Thymus (tissue), 14 donors: ENCODE measurements at places on chromosomes 11 and 22.

GRCh38 chr11:75616281-75616680, 52.6 kb downstream of the MAP6 start:
- DNase-seq, result no peak

- no peak for DNase-seq
Measured at GRCh38 chr11:102577723-102578122, 47.2 kb upstream of the MMP7 start.

GRCh38 chr11:706439-706956, 467 bp downstream of the EPS8L2 start:
- DNase-seq, result no peak

- DNase-seq, result no peak
Measured at GRCh38 chr11:74646215-74646614, 53.8 kb downstream of the POLD3 start.

DNA sequence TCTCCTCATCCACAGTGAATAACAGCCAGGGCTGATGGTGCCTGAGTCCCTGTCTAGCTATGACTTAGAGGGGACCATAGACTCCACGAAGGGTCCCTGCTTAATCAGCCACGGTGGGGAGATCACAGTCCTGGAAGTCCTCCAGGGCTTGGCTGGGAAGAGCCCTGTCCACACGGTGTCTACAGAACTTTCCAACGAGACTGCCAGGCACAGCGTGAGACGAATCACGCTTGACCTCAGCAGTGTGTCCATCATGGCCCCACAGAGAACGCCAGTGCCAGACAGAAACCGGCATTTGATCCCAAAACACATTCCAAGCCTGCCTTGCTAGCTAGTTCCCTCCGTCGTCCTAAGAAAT, 143.4 kb downstream of the CRYBB2 start:
- no peak for DNase-seq

GRCh38 chr11:104136861-104137260, 27.1 kb downstream of the PDGFD start:
- DNase-seq, result no peak

DNA sequence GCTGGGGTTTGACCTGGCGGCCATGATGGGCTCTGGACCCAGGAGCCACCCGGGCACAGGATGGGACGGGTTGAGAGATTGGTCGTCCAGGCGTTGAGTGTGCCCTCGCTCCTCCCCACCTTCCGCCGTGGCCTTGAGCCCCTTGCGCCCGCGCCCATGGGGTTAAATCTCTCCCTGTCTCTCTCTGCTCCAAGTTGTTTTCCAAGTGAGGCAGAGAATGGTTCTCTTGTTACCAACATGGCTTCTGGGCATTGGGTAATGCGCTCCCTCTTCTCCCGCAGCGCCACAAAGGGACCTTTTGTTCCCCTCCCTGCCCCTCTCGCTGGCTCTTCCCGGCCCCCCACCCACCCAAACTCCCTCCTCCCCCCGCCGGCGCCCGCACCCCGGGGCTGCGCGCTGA, 18.8 kb upstream of the PICK1 start:
- DNase-seq, result no peak

- DNase-seq, result no peak
Measured at GRCh38 chr11:45655012-45655283, 10.5 kb downstream of the CHST1 start.

- no peak for DNase-seq
Measured at GRCh38 chr22:20779818-20780158, 5.9 kb downstream of the SERPIND1 start.

- DNase-seq, result no peak
Measured at GRCh38 chr11:72535194-72535547, 100.8 kb upstream of the CLPB start.

- no peak for DNase-seq
Measured at GRCh38 chr11:112554586-112554985, 293.9 kb upstream of the PLET1 start.

DNA sequence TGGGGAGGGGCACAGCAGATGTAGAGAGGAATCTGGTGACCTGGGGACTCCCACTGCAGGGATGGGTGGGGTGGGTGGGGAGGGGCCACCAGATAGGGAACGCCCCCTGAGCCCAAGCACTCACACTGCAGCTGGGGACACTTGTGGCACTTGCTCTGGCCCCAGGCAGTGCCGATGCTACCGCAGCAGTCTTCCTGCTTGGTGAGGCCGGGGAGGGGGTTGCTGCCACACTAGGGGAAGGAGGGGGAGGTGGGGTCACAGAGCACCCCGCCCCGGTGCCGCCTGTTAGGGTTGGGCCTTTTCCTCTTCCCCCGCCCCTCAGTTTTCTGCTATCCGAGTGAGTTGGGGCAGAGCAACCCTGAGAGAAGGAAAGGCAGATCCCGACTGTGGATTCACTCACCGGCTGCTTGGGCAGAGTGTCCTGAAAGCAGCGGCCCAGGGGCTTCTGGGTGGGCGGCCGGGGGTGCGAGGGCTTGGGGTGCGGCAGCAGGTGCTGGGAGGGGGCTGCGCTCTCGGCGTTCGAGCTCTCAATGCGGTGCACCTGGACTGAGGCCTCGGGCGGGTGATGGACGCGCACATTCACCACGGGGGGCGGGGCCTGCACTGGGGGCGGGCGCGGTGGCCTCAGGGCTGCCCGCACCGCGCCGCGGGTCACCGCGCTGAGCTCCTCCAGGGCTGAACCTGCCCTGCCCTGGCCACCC, 4.7 kb downstream of the LTBP3 start:
- DNase-seq, result peak; percentile 95

GRCh38 chr11:16082095-16083055, 274.0 kb downstream of the SOX6 start:
- no peak for DNase-seq

GRCh38 chr22:40258501-40258915, 80.8 kb downstream of the TNRC6B start:
- DNase-seq, result no peak

DNA sequence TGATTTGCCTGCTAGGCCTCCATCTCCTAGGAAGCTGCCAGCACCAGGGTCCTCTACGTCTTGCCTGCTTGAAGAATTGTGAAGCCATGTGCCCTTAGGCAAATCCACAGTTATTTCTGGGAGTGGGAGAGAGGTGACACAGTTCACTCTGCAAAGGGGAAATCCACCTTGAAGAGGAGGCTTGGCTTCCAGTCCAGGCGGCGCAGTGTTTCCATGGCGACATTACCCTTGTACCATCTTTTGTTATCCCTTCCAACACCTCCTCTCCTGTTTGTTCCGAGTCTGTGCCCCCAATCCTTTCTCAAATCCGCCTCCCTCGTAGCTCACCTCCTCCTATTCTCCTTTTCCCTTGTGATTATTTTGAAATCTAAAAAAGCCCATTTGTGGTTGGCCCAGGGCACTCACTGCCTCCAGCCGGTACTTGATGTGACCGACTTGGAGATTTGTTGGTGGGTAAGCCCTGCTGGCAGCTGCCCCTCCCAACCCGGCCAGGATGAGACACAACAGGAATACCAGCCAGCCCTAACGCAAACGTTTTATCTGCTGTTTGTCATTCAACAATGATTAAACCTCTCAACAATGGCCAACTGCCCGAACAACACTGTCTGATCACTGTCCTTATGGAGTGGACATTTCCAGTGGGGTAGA, 18.4 kb downstream of the SYT13 start:
- DNase-seq, result no peak

- DNase-seq, result no peak
Measured at GRCh38 chr11:121564948-121565684, 112.3 kb upstream of the SORL1-AS1 start.

DNA sequence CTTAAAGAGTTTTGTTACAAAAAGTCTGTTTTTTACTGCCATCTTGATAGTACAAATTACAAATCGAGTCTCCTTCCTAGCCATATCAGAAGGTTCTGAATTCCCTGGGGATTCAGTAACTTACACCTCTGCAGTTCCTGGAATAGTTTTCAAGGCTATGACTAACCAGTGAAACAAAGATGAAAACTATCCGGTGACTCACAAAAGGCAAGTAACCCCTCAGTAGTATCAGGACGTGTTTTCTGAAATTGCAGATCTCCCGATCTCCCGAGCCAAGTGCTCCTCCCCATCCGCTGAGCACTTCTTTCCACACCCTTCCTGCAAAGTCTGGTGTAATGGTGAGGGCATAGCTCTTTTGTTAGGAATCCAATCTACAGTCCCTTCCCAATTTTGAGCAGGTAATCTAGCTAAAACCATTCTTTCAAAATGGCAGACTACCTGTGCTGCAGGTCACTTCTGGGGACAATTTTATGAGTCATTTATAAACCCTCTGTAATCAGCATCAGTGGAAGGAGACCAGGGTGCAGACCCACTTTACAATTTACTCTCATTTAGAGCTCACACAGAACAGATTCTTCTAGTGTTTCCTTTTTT, 7.7 kb downstream of the E2F8 start:
- DNase-seq, result no peak

DNA sequence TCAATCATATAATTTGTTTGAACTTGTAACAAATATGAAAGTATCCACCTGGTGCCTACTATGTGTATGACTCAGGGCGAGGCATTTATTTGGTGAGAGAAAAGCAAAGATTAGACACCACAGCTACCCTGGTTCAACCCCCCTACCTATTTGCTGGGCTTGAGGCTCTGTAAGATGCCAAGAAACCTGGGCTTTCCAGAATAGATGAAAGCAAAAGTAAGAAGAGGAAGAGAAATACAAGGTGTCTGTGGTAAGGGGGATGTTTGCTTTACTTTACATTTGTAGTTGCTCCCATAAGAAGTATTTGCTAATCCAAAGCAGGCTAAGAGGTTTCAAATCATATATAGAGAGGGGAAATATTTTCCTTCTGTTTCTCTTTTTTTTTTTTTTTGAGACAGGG, 61.7 kb downstream of the DDI1 start:
- no peak for DNase-seq

GRCh38 chr11:108929241-108929640, 264.4 kb downstream of the DDX10 start:
- no peak for DNase-seq

GRCh38 chr22:23217171-23218052, 37.1 kb downstream of the BCR start:
- DNase-seq, result no peak

DNA sequence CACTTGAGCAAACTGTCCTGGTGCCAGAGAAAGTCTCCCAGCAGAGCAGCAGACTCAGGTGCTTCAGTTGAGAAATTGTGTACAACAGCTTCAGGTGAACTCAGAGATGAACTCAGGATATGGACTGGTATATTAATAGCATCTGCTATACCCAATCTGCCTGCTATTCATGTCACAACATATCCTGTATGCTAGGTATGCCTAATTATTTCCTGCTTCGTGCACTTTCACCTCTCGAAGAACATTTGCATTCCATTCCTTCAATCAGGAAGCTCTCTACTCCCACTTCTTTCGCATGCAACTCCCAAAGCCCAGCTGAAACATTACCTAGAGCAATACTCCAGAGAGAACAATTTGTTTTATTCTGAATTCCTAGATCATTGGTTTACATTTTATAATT, 207.7 kb downstream of the KCNA4 start:
- no peak for DNase-seq

DNA sequence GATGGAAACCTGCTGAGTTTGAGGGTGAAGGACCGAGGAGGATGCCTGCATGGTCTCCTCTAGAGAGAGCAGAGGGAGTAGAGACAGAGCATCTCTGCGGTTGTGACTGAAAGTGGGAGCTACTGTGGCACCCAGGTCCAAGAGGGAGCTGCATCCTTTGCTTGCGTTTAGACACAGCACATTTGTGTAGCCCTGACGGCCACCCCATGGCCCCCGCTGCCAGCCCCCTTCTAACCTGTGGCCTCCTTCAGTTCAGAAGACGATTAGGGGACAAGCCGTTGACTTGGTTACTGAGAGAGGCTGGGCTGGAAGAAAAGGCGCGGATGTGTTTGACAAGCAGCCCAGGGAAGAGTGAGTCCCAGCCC, 690.9 kb downstream of the BRD1 start:
- DNase-seq, result no peak

- DNase-seq, result no peak
Measured at GRCh38 chr11:1084561-1085439, 10.1 kb downstream of the MUC2 start.

- DNase-seq, result no peak
Measured at GRCh38 chr11:1029654-1030053, 6.9 kb downstream of the MUC6 start.

GRCh38 chr11:78921509-78921908, 346.8 kb upstream of the NARS2 start:
- no peak for DNase-seq

- DNase-seq, result no peak
Measured at GRCh38 chr11:25485315-25485714, 846.6 kb upstream of the ANO3 start.

GRCh38 chr22:47553436-47553835, 791.0 kb downstream of the TBC1D22A start:
- DNase-seq, result no peak

GRCh38 chr11:60431251-60431650, 1.9 kb downstream of the MS4A5 start:
- DNase-seq, result no peak

- no peak for DNase-seq
Measured at GRCh38 chr11:30133281-30133680, 97.5 kb upstream of the FSHB start.

DNA sequence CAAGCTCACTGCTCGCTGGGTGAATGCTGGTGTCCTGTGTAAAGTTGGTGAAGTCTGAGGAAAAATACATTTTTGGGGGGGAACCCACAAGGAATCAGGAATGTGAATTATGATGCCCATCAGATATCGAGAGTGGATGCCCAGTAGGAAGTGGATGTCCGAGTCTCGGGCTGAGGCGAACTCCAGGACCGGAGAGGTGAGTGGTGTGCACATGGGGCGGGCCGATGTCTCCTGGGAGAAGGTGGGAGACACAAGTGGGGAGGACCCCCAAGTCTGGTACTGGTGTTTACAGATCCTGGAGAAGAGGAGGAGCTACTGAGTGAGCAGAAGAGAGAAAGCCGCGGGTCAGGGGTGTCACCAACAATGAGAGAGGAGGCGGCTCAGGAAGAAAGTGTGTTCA, 19.2 kb upstream of the APOBEC3A start:
- no peak for DNase-seq

DNA sequence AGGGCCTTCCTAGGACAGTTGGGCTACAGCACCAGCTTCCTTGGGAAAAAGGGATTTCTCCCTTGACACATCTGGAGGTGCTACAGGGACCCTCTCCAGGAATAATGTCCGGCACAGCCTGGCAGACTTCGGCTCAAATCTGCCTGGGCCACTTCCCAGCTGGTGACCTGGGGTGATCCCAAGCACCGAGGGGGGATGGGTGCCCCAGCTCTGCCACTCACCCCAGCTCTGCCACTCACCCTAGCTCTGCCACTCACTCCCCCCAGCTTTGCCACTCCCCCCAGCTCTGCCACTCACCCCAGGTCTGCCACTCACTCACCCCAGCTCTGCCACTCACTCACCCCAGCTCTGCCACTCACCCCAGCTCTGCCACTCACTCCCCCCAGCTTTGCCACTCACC, 9.9 kb downstream of the OSBPL5 start:
- DNase-seq, result no peak

GRCh38 chr11:108392353-108392752, 75.0 kb downstream of the C11orf65 start:
- DNase-seq, result no peak

DNA sequence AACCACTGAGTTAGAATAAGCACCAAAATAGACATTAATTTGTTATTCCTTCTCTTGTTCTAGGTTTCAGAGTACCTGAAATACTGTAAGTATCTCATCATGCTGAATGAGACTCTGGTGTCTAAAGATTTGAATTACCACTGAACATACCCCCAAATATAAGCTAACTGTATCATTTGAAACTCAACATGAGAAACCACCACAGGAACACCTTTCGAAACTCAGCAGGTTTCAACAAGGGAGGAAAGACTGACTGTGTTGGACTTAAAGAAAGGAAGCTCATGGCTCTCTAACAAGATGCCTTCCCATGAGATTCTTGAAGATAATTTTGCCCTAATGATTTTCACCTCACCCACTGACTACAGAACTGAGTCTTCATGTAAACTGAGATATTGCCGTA, 37.0 kb downstream of the PRCP start:
- no peak for DNase-seq
